ENCODE measurements at places on chromosomes 5 and 9.
A peak's percentile ranks its signal among the peaks of the same experiment; 100 is the strongest.

GRCh38 chr5:1703352-1704050 lies 96.1 kb downstream of the MRPL36 start:
- no peak for DNase-seq

GRCh38 chr9:135343837-135344522 lies 135.6 kb upstream of the PPP1R26 start:
- DNase-seq, result peak; percentile 81

- no peak for DNase-seq
Observed at GRCh38 chr5:6633469-6634245, 417 bp downstream of the SRD5A1 start.

DNA sequence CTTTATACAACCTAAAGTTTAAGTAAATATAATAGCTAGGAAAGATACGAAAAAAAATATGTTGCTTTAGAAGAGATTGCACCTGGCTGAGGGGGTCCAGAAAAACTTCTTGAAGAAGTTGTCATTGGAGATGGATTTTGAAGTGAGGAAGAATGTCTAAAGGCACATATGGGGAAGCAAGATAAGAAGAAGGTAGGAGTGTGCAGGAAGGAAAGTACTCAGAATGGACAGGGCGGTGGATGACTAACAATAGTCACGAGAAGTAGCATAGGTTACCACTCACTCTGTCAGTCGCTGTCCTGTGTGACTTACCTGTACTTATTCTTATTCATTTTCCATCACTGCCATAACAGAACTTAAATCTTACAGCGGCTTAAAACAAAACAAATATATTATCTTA lies 251.6 kb downstream of the GRIA1 start:
- DNase-seq, result no peak

GRCh38 chr9:99134893-99135341 lies 30.0 kb downstream of the TGFBR1 start:
- no peak for DNase-seq

- DNase-seq, result no peak
Observed at GRCh38 chr5:136781464-136781863, 416.1 kb upstream of the TRPC7 start.

DNA sequence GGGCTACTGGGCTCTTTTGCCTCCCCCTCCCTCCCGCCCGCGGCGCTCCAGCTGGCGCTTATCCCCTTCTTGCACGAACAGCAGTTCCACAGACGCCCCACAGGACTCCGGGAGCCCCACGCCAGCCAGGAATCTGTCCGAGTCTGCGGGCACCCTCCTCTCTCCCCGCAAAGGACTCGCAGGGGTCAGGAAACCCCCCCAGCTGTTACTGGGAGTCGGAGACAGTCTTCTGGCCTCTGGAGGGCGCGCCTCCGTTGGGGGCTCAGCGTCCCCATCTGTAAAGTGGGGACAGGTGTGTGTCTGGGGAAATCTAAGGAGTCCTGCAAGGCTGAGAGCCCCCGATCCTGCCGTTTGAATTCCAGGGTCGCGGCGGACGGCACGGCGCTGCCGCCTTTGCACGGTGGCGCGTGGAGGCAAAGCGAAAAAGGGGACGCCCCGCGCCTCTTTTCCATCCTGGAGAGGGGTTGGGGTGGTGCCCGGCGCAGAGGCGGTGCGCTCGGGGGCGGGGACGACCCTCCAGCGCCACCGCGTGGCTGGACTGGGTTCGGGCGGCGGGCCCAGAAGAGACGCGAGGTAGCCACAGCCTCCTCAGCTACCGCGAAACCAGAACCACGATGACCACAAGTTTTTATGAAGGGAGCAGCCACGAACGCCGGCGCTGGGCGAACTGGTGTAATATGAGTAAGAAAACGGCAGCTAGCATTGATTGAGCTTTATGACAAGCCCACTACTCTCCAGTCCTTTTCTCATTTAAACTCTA lies 2.8 kb upstream of the CCIN start:
- peak; percentile 94 for DNase-seq

- no peak for DNase-seq
Observed at GRCh38 chr5:34038390-34038789, 4.6 kb downstream of the C1QTNF3 start.

- DNase-seq, result no peak
Observed at GRCh38 chr9:69308206-69308931, 16.6 kb upstream of the ENTREP1 start.

DNA sequence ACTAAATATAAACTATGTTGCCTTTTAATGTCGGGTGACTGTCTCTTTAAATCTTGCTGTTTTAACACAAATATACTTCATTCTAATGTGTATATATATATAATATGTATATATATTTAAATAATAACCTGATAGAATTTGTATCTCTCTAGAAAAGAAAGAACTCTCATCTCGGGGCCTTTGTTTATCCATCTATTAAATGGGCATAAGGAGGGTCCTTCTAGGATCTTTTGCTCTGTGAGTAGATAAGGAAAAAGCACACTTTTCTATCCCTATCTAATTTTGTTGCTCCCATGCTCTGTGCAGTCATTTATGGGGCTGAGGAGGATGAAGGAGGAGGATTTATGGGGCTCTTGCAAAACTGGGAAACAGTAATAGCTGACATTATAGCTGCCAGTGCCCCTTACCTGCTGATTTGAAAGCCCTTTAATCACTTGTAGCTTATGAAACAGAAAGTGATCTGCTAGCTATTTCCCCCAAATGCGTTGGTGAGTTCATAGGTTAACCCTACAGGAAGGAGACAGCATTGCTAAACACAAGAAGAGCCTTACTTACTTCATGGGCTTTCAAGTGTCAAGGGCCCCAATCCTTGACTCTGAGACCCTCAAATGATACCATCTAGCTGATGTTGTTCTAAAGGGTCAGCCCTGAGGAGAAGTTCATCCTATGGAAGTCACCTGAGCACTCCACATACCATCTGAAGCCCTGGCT lies 5.8 kb upstream of the PPARGC1B start:
- DNase-seq, result no peak

DNA sequence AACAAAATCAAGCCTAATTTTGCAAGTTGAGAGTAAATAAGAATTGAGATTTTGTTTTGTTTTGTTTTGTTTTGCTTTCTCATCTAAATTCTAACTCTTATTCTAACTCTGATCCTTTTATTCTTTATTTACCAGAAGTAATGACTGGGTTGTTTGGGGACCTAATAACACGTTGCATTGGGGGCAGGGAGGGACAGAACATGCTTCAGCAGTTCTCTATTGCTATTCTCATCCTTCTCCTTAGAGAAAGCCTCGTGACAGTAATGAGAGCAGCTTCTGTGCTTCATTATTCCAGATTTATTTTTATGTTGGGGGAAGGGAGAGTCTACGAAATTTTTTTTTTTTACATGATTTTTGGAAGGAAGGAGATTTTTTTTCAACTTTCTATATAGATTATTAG lies 21.1 kb downstream of the CPEB4 start:
- DNase-seq, result peak; percentile 37

DNA sequence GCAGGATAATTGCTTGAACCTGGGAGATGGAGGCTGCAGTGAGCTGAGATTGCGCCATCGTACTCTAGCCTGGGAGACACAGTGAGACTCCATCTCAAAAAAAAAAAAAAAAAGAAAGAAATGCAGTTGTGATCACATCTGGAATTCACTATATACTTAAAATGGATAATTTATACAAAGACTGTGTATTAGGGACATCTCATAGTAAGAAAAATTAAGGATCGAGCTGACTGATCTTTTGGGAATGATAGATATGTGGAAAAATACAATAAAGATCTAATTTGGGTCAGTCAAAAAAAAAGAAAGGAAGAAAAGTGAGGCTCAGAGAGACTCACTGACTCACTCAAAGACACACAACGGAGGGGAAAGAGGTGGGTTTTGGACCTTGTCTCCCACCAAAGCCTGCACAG lies 73.2 kb upstream of the STXBP1 start:
- no peak for DNase-seq

GRCh38 chr5:53552561-53552960 lies 7.9 kb upstream of the NDUFS4 start:
- no peak for DNase-seq

- DNase-seq, result no peak
Observed at GRCh38 chr5:144369006-144369405, 198.3 kb downstream of the KCTD16 start.

GRCh38 chr5:167984951-167985350 lies 306.5 kb upstream of the WWC1 start:
- no peak for DNase-seq

GRCh38 chr5:43412644-43413043 lies 453 bp upstream of the CCL28 start:
- no peak for DNase-seq

DNA sequence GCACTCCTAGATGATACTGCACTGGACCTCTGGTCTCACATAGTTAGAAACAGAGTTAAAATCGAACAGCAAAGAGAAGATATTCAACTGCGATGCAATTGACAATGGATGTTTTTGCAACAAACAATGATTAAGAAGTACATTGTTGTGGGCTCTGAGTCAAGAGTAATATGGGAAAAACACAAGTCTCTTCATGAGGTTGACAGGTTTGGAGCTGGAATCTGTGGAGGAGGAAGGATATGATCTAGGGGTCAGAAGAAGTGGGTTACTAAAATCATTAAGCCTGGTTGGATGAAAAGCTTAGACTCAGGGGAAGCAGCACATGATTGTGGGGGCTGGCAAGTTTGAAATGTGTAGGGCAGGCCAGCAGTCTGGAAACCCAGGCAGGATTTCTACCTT lies 53.1 kb downstream of the PDCD1LG2 start:
- no peak for DNase-seq

DNA sequence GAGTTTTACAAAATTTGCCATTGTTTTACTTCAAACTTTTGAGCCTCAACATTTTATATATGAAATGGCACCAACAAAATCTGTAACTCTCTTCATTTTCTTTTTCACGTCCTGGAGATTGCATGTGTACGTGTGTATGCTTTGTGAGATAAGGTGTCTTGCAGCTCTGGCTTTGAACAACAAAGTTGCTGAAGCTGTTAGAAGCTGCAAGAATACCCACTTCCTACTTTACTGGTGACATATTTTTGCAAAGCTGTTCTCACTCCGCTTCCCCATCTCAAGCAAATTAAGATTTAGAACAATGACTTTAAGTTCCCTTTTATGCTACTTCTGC lies 41.8 kb downstream of the FYB1 start:
- no peak for DNase-seq

DNA sequence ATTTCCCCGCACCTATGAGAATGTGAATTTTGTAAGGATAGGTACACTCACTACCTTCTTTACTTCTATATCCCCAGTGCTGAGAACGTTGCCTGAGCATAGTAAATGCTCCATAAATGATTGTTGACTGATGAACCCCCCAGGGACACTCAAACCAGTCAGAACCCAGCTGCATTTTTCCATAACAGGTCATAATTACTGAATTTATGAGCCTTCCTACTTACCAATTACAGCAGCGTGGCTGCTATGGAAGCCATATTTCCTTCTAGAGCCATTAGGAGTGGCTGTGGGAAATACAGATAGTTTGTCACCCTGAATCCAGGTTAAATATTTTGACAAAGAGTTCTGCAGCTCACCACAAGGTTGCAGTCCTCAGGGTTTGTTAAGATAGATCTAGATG lies 135.0 kb downstream of the TAF11L14 start:
- DNase-seq, result no peak

DNA sequence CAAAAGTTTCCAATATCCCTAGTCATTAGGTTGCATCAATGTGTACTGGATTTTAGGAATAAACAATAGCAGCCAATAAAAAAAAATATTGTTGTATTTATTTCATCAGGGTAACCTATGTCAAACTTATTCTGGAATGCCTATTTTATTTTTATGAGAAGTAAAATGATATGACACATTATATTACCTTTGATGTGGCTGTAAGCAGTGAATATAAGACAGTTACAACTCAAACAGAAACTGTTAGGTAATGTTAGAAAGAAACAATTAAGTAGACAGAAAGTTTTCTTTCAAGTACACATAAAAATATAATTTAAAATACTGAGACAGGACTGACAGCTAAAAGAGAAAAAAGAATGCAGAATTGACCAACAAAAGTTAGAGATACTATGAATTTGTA lies 65.5 kb downstream of the GNG10 start:
- DNase-seq, result no peak

DNA sequence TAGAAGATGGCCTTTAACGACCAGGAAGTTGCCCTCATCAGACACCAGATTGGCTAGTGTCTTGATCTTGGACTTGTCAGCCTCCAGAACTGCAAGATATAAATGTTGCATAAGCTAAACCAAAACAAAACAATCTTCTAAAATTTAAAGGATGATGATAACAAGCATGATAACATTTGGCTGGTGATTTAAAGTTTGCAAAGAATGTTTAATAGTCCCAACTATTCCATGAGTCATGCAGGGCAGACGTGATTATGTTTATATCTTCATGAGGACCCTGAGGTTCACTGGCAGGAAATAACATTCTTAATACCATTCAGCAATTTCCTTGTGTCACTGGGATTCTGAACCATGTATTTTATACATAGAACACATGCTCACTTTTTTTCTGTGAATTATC lies 319.8 kb downstream of the HCN1 start:
- DNase-seq, result no peak

DNA sequence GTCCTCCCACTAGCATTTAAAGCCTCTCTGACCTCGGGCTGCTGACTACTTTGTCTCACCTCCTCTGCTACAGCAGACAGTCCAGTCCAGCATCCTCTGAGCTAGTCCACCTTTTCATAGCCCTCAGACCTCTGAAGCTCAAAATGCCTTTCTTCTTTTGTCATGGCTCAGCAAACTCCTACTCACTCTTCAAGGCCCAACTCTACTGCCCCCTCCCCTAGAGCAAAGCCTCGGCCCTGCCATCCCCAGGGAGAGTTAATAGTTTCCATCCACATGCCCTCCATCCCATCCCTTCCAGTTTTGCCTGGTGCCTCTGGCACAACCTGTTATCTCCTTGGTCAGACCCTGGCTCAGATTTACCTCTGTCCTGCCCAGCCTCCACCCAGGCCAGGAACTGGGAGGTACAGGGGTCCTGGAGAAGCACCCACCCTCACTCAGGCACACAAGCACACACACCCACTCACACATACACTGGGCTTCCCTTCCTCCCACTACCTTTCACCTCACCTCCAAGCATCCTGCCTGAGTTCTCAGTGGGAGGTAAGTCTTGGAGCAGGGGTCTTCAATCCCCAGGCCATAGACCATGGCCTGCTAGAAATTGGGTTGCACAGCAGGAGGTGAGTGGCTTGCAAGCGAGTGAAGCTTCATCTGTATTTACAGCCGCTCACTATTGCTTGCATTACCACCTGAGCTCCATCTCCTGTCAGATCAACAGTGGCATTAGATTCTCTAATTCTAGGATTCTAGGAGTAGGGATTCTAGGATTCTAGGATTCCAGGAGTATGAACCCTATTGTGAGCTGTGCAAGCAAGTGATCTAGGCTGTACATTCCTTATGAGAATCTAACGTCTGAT lies 18.1 kb downstream of the PDLIM4 start:
- no peak for DNase-seq

DNA sequence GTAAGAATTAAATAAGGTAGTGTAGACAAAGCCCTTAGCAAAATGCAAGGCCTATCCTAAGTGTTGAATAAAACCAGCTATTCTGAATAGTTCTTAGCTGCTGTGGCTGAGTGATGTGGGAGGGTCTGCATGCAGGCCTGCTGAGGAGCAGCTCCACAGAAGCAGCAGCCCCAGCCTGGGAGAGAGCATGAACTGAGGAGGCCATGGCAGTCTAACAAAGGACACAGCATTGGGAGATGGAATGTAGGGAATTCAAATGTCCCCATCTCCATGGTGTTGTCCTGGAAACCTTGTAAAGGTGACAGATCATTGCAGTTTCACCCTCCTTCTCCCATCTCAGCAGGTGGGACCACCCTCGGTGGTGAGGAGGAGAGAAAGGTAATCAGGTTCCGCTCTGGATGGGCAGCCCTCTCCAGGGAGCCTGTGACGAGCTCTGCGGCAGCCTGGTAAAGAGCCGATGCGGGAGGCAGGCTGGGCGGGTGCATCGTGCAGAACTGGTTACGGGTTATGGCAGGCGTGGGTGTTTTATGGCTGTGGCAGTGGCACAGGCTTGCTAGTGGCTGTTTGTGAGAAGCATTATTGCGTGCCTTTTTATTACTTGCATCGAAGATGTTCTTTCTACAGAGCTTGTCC lies 199.9 kb upstream of the GLRA1 start:
- DNase-seq, result no peak
